Left hindlimb (tissue), 1 donor: ENCODE measurements at places on chromosomes 6 and 20.

DNA sequence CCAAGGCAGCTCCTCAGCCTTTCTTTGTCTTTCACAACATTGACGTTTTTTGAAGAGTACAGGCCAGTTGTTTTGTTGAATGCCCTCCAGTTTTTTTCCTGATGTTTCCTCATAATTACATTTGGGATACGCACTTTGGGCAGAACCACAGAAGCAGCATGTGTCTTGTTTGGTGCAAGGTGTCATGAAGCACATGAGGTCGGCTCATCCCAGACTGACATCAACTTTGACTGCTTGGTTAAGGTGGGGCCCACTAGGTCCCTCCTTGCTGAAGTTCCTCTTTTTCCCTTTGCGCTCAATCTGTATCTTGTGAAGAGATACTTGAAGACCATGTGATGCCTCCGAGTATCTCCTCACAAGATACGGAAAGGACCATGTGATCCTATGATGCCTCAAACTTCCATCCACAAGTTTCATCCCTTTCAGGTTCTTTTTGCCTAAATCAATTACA lies 10.5 kb downstream of the SNAI1 start:
- no peak for DNase-seq

GRCh38 chr6:128303870-128304269 lies 216.5 kb downstream of the PTPRK start:
- DNase-seq: no peak

DNA sequence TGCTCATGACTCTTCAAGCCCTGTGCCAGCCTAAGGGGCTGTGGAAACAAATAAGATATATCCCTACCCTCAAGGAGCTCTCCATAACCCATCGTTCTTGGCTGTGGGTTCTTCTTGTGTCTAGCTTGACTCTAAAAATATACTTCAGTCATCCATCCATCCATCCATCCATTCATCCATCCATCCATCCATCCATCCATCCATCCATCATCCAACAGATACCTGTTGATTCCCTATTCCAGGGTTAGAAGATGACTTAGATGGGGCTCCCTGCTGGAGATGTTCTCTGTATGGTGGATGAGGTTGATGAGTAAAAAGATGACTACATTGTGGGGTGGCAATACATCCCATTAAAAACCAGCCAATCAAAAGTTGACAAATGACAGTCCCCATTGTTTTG lies 23.5 kb downstream of the HCK start:
- DNase-seq: no peak

GRCh38 chr20:32661820-32662528 lies 11.8 kb downstream of the C20orf203 start:
- DNase-seq: no peak

DNA sequence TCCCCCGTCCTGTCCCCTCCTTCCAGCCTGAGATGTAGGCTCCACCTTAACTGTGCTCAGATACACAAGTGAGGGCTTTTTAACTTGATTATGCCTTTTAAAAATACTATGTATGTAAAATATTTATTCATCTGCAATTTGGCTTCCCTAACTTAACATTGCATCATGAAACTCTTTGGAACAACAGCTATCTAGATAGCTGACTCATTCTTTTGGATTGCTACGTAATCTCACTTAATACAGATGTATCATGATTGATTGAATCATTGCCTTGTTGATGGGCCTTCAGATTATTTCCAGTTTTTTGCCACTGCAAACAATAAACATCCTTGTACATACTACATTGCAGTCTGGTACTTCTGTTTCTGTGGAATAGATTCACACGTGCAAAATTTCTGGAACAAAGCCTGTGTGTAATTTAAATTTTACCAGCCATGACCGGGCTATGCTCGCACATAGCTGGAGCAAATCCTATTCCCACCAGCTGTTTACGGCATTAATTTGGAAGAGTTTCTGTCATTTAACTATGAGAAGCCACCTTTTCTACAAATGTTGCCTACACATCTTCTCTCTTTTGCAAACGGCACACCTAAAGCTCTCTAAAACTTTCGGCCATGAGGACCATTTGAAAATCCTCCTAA lies 6.5 kb downstream of the PRND start:
- no peak for DNase-seq

- peak; percentile 31 for DNase-seq
Observed at GRCh38 chr6:77368660-77369313, 94.5 kb downstream of the HTR1B start.

- DNase-seq: no peak
Observed at GRCh38 chr6:80339421-80339820, 232.9 kb downstream of the BCKDHB start.

DNA sequence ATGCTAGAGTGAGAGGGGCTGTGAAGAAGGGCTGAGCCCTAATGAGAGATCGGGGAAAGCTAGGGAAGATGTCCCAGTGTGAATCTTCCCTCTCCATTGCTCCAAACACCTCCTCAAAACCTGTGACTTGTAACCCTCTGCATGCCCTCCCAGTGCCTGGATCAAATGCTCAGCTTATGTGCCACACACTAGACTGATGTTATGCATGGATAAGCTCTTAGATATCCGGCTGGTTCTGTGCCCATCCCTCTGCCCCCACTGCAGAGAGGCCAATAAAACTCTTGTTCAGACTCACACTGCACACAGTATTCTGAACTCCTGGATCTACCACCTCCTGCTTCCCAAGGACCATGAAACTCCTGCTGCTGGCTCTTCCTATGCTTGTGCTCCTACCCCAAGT lies at the start of gene DEFB118:
TSS of gene DEFB118 (plus strand) at position 301 of the 400 bp plus-strand sequence. CDS start at position 351, 50 bp downstream.
- no peak for DNase-seq

GRCh38 chr20:40046703-40047102 lies 642.3 kb downstream of the MAFB start:
- no peak for DNase-seq

DNA sequence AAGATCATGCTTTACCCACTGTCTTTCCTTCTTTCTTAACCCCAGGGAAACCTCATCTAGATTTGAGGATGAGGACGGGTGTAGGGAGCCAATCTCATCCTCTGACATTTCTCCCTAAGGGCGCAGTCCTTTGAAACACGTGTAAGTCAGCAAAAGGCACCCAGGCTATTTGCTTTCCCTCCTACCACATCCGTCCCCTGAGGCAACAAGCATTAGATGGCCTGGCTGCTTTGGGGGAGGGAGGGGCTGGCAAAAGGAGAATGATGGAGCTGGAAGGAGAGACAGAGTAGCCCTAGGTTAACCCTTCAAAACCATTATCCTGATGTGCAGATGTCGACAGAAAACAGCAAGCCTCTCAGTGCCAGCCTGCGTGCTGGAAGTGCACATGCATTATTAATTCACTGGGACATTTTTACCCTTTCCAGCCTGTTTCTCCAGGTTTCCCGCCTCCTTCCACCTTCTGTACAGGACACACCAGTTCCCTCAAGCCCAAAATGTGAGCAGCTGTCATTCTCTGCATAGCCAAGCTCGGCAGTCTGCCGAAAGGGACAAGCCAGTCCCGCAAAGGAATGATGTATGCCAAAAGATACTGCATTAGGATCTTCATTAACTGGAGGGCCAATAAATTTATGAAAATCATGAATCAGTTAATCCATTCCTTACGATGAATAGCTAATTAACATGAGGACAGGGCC lies 547.2 kb downstream of the CD83 start:
- DNase-seq: no peak

GRCh38 chr20:33604084-33604990 lies 57.8 kb upstream of the C20orf144 start:
- DNase-seq: no peak

DNA sequence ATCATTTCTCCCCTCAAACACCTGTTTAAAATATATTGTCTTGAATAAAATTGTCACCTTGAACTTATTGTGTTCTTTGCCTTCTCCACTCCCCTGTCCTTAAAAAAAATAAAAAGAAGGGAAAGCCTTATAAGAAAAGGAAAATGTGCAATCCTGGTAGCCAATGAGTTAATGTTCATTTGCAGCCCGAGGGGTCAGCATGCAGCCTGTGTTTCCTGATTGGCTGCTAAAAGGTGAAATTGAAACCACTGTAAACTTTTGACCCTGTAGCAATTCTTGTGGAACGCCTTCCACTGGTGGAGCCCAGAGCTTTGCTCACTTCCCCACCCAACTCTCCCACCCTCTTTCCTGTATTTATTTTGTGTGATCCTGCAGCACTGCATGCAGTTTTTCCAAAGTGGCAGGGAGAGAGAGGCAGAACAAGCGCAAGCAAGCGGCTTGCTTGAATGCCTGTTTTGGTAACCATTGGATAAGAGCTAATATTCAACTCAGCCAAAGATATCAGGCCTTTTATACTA lies 74.9 kb downstream of the NCOA3 start:
- peak; percentile 88 for DNase-seq

DNA sequence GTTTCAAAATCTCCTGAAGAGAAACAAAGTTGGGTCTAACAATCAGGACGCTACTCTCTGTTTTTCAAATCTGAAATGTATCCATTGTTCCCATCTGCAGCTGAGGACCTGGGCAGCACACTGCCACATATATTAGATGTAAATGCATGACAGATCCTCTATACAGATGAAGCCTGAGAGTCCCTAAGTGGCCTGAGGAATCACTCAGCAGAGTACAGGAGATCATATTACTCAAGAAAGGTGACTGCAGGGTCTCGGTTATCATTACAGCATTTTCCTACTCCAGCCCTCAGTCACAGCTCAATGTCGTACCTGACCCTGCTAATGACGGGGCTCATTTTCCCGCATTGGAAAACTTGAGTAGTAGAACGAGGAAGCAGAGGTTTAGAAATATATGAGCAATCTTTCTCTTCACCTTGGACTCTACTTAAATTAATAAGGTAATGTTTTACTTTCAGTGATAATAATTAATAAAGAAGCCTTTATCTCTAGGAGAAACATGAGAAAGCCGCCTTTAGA lies 256.2 kb upstream of the IRAK1BP1 start:
- no peak for DNase-seq

DNA sequence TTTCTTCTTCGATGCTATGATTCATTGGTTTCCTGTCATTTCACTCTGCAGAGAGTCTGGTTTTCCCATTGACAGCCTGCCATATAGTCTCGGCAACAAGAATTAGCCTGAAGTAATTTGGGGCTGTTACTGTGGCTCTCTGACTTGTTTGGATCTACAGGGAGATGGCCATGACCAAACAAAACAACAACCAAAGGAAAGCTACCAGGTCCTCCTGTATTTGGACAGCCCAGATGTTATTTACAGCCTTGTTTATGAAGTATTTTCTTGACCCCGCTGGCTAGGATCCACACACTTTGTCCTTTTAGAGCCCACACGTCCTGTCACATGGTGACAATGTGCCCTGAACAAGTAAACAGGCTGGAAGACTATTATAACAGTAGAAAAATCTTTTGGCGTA lies 111.4 kb upstream of the PREP start:
- DNase-seq: no peak

GRCh38 chr6:133623621-133624020 lies 265.3 kb upstream of the TCF21 start:
- DNase-seq: no peak

DNA sequence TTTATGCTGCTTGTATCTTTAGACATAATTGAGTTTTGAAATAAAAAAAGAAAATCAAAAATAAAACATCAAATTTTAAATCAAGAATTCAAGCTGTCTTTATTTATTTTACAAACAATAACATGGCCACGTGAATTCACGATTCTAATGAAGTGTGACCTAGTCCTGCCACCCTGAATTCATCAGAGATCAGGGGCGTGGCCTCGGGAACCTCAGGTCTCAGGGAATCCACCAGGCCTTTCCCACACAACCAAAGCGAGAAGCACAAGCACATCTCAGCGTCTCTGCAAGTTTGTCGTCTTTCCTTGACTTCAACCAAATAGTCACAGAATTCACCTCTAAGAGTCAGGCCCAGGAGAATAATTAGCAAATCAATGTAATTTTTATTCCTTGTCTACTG lies 107.9 kb downstream of the DACT2 start:
- no peak for DNase-seq

DNA sequence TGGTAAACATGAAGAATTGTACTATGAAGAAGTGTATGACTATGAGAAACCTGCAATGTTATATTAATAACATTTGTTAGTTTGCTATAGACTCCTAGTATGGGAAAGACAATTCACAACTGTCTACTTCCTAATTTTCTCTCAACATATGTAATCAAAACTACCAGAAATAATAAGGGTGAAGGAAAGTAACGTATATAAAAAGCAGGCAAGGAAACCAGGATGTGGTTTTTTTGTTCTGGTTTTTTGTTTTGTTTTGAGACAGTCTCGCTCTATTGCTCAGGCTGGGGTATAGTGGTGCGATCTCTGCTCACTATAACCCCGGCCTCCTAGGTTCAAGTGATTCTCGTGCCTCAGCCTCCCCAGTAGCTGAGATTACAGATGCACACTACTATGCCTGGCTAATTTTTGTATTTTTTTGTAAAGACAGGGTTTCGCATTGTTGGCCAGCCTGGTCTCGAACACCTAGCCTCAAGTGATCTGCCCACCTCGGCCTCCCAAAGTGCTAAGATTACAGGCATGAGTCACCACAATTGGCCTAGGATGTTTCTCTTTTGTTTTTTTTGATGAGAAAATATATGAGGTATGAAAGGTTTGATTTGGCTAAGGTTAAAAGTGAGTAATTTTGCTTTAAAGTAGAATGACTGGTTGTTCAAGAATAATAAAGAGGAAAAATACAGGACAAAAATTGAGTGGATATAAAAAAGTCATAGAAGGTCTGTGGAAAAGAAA lies 83.1 kb downstream of the PTCHD4 start:
- DNase-seq: no peak

DNA sequence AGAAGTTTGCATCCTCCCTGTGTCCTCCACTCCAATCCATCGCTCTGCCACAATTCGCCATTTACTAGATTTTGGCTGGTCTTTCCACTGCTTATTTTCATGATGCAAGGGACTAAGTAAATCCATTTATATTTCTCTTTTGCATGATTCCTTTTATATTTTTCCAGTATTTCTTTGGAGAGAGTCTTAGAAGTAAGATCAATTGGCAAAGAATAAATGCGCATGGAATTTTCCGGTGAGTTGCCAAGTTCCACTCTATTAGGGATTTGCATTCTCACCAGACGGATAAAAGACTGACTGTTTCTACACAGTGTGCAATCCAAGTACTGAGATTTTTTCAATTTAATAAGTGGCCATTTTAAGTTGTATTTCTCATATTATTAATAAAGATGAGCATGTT lies 91.7 kb upstream of the PHACTR3 start:
- no peak for DNase-seq

DNA sequence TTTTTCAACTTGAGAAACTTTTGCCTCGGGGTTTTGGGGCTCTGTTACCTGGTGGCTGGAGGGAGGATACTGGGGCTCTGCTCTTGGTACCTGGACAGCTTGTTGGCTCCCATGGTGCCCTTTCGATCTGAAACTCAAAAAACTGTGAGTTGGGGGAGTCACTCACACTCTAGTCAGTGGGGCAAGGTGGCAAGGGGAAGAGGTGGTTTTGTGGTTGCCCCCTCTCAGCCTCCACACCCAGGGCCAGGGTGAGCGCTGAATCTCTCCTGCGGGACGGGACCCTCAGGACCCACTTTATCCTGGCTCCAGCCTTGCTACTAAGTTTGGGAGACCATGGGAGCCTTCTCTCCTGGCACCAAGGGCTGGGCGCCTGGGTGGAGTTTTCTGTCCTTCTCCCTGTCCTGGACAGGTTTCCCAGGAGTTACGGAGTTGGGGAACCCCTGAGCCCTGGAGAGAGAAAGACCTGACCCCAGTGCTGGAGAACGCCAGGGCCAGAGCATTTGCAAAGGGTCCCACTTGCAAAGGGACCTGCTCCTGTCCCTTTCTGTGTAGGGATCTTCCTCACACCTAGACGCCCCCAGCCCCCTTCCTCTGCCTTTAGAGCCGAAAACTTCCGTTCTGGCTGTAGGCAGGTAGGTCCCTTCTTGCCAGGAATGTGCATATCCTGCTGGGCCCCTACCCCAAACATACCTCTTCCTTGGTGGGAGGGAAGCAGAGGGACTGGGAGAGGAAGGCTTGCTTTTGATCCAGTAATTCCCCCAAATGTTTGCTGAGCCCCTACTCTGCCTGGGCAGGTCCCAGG lies 2.9 kb downstream of the FOXP4 start:
- no peak for DNase-seq
